ENCODE measurements at places on chromosomes 4 and X.

DNA sequence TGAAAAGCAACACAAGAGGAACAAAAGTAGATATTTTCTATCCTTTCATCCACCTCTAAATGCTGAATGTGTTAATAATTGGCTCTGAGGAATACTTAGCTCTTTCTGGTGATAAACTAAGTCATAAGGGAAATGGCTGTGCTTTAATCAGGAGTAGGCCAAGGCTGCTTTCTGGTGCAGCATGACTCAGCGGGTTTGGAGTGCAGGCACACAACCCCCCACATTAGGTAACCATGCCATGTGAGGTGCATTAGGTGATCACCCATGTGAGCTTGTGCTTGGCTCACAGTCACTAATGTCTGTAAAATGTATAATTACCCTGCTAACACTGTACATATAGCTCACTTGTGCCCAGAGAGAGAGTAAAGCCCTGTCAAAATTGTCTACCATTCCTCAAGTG lies 57.2 kb downstream of the USP38 start:
- no peak for DNase-seq

DNA sequence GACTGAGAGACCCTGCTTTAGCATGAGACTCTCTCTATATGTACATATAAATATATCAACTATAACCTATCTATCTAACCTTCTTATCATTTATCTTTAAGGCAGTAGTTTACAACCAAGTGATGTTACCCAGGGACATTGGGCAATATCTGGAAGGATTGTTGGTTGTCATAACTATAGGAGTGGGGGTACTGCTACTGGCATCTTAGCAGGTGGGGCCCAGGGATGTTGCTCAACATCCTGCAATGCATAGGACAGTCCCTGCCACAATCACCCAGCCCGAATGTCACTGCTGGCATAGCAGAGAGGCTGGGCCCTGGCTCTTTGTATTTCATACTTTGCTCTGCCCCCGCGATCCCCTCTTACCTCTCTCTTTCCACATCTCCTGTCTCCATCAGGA lies 397.7 kb downstream of the IL15 start:
- no peak for DNase-seq

GRCh38 chr4:118760092-118760491 lies 74.9 kb downstream of the METTL14 start:
- DNase-seq: no peak

DNA sequence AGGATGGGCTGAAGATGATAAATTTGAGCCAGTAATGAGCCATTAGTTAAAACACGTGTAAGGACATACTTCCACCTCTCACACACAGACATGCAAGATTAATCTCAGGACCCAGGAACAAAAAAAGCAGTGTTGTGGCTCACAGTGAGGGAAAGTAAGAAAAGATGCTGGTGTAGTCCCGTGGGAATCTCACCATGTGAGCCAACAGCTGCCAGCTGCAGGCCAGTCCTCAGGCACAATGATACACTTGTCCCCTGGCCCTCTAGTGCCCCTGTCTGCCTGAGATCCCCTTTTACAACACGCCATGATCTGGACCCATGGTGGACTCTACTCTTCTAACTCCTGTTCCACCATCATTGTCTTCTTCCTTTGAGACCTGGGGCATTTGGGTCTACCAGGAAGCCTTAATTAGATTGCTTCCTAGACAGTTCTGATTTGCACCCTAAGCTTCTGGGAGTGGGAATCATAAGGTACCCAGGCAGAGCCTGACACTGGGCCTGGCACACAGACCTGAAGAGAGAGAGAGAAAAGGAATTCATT lies 194.7 kb downstream of the STIM2 start:
- DNase-seq: no peak

DNA sequence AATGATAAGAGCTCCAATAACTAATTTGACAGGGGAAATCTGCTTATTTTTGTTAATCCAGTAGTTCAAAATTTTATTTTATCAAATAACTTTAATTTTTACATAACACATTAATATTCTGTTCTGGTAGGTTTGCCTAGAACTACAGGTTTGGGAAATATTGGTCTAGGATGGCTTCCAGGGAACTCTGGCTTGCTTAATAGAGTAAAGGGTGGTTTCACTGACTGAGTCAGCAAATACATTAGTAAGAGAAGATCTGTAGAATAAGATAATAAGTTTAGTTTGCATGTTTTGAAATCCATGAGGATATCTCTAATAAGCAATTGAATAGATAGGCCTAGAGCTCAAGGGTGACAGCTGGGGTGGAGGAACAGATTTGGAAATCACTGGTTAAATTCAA lies 500.7 kb downstream of the ZNF674 start:
- DNase-seq: no peak

DNA sequence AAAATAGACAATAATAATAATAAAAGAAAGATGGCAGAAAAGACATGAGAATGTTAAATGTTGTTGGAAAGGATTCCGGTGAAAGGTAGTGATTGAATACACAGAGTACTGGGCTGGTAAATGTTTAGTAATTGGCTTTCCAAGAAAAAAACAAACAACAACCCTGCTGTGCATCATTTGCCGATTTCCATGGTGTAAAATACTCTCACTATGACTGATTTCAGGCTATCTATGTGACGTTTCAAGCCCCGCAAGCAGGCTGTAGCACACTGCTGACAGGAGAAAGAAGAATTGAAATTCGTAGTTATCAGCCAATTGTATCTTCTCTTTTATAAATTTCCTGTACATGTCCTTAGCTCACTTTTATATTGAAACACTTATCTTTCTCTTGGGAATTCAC lies 13.6 kb upstream of the SEPTIN6 start:
- DNase-seq: no peak

GRCh38 chrX:153708415-153708814 lies 15.8 kb downstream of the BCAP31 start:
- DNase-seq: peak; percentile 57

- no peak for DNase-seq
These were observed 102.0 kb downstream of the ARSF start for GRCh38 chrX:3143043-3143799.

DNA sequence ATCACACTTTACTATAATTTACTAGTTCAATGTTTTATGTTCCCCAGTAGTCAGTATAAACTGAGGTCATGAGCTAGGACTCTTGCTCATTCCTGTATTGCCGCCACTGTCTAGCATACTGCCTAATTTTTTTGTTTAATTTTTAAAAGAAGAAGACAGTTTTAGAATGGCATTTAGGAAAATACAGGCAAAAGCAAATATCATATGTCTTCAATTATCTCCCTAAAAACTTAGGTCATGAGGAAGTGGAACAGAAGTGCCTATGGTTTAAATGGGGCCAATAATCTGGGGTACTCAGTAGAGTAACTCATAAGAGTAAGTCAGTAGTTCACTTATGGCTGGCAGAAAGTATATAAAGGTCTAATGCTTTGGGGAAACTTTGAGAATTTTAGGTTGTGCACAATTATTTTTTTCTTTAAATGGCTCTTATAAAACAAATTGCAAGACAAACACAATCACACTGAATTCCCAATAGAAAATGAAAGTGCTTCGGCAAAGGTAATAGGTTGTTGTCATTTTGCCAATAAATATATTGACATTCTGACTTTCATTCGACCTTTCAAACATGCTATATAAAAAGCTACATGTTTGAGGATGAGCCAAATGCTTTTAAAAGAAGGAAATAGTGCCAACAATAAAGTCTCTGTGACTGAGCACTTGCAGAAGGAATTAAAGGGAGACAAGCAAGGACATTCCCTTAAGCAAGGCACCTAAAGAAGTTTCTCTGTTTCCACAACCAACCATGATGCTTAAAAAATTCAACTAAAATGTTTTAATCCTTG lies 390.1 kb downstream of the PDGFC start:
- DNase-seq: no peak

- no peak for DNase-seq
These were observed 3.7 kb downstream of the TAF7L start for GRCh38 chrX:101287402-101287801.

DNA sequence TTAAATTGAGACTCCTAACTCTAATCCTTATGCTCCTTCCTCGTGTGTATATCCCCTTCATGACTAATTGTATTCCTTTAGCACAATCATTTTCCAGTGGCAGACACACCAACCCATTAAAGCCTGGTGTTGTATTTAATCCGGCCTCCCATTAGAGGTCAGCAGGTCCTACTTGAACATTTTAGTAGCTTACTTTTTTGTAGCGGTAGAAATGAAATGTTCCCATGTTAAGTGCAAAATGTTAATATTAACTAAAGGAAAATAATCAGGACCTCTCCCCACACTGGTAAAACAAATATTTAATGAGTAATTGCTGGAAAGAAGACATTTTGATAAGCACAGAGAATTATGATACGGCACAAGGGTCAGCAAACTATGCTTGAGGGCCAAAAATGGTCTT lies 3.4 kb downstream of the RAB33B start:
- DNase-seq: no peak

DNA sequence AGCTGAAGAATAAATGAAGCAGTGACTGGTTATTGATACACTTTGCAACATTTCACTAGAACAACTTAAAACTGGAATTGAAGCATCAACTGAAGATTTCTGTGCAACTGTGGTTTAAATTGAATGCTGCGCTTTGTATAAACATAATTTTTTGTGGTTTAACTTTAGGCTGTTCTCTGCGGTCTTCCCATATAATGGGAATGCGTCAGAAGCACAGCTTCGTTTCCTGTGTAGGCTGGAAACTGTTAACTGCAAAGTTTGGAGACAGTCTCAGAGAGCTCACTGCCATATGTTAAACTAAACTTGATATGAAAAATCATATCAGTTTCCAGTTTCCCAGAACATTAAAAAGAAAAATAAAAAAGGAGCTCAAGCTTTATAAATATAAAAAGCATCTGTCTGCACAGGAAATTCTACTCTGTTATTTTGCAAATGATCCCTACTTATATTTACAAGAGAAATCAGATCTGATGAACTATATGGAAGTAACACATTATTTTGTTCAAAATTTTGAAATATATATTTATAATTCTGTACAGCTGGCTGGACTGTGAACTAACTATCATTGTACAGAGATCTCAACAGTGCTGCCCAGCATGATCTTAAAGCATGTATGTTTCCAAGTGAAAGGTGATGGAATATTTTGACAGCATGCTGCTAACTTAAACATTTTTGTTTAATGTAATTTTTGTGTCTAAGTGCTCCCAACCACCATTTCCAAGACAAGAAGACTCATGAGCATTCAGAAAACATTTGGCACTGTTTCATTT lies 139.9 kb downstream of the NDST3 start:
- DNase-seq: no peak

DNA sequence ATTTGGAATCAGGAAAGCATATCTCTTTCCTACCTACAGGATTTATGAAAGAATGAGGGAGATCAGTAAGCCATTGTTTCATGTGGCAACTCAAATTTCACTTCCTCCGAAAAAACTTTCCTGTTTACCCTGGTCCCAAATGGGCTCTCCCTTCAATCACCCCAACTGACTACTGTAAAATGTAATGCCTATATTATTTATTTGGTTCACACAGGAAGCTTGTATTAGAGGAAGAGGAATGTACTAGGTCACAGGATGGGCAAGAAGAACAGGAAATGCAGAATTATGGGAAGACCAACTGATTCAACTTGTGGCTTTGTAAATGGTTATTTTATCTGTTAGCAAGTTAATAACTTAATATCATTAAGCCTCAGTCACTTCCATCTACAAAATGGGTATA lies 23.1 kb downstream of the COL4A6 start:
- no peak for DNase-seq

GRCh38 chrX:149198980-149199732 lies 305.9 kb downstream of the IDS start:
- DNase-seq: no peak

- DNase-seq: no peak
These were observed 1.3 kb upstream of the SOWAHD start for GRCh38 chrX:119756926-119757635.

DNA sequence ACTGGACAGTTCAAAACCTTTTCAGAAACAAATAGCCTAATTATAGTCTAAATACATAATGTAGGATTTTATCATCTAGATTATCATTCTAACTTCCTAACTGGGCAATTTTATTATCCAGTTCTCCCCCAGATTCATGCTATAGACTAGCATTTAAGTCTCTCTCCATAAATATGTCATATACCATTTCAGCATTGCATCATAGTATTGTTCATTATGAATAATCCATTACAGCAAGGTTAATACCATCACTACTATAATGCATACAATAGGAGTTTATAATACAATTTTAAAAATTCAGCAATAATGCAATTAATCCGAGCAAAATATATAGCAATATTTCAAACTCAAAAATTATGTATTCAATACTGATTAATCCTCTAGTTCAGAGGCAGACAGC lies 77.4 kb downstream of the PDGFC start:
- DNase-seq: no peak

GRCh38 chrX:104359124-104359523 lies 104.4 kb upstream of the ESX1 start:
- no peak for DNase-seq

- no peak for DNase-seq
These were observed 51.9 kb upstream of the XIAP start for GRCh38 chrX:123807835-123808416.

- DNase-seq: no peak
These were observed 95.6 kb downstream of the ADAMTS3 start for GRCh38 chr4:72473434-72473900.

DNA sequence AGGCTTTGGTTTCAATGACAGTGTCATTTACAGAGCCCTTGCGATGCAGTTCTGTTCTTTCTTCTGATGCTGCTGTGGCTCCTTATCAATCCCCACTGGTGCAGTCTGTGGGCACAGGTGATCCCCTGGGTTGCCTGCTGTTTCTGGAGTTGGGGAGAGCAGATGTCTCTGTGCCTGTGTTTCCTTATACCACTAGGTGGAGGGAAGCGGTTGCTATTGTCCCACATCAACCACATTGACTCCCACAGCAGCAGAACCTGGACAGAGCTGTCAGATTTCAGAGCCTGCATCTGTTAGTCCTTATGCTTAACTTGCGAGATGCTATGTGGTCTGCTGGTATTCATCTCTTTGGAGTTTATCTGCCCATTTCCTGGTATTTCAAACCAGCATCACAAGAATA lies 57.7 kb downstream of the NEIL3 start:
- no peak for DNase-seq

DNA sequence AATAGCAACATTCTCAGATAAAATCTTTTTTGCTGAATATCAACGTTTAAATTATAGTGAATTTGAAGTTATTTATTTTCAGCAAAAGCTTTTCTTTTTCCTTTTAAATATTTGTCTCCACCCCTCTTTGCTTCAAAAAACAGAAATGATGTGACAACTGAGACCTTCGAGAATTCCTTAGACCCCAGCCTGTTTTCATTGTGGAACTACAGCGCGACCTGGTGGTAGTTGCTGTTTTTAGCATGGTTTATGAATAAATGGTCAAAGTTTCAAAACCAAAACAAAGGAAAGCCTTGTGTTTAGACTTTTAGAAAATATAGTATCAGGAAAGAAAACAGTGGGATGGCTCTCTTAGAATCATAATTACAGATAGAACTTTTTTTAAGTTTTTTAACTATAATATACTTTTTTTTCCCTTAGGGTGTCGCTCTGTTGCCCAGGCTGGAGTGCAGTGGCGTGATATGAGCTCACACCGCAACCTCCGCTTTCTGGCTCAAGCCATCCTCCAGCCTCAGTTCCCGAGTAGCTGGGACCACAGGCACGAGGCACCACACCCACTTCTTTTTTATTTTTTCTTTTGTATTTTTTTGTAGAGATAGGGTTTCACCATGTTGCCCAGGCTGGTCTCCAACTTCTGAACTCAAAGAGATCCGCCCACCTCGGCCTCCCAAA lies 26.8 kb upstream of the TMEM184C start:
- peak; percentile 4 for DNase-seq

GRCh38 chr4:173590697-173591096 lies 60.7 kb upstream of the HAND2 start:
- no peak for DNase-seq

- no peak for DNase-seq
These were observed 187.0 kb upstream of the LDB2 start for GRCh38 chr4:17085416-17085815.

All from amygdala (tissue), 56 donors.